NCI-H187 (cell line): ENCODE measurements at places on chromosomes 2 and 18.

- DNase-seq, result no peak
These were observed 166.9 kb downstream of the VWC2L start for GRCh38 chr2:214577769-214578168.

DNA sequence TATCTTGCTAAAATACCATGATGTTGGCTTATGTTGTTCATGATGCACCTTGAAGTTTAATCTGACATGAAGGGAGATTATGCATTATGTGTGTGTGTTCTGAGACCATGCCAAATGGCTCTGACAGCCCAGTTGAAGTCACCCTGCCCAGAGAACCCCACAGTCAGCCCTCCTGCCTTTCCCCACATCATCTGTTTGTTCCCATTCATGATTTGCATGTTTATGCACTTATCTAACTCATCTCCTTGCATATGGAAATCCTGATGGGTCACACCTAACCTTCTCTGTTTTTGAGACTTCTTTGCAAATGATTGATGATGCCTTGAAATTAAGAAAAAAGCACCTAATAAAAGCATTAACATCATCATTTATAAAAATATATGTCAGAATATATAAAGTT is 752.2 kb downstream of the GALR1 start:
- no peak for DNase-seq

- no peak for DNase-seq
These were observed 5.8 kb downstream of the HDAC4 start for GRCh38 chr2:239394978-239395377.

GRCh38 chr2:170816504-170817092 is at the start of gene GAD1:
TSS of gene GAD1 (plus strand) at chr2:170816887. CDS start at chr2:170818592, 1,705 bp downstream.
- peak; percentile 45 for DNase-seq

GRCh38 chr2:238339814-238340213 is 19.5 kb downstream of the TRAF3IP1 start:
- no peak for DNase-seq

- peak; percentile 10 for DNase-seq
These were observed 300.4 kb downstream of the KCNS3 start for GRCh38 chr2:18178736-18179349.

- no peak for DNase-seq
These were observed 27.6 kb downstream of the MRPL35 start for GRCh38 chr2:86226636-86227520.
